ENCODE measurements at places on chromosomes 3 and 15.

GRCh38 chr3:187572441-187572840, 97.8 kb downstream of the SST start:
- no peak for DNase-seq

GRCh38 chr3:18241837-18242236, 183.3 kb downstream of the SATB1 start:
- DNase-seq: no peak

DNA sequence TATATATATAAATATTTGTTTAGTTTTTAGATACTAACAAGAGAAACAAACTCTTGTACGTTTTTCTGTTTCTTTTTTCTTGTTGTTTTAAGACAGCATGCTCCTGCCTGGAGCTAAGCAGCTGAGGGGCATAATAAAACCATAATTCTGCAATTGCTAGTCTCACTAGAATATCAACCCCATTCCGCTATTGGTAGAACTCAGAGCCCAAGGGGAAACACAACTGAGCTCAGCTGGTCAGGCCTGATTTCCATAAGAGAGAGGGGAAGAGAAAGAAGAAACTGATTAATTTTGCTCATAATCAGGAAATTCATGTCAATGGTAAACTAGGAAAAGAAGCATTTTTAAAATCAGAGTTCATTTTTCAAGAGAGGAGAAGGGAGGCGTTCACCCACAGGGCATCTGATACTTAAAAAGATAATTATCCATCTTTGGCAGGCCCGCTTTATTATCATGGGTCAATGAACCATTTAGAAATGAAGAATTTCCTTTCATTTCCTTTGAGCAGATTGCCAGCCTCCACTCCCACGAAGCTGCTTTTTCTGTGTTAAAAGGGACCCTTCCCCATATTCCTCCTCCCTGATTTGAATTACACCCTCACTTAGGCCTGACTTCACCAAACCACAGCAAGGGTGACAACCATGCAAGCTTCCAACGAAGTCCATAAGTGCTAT, 965.3 kb upstream of the CFAP20DC start:
- DNase-seq: no peak

DNA sequence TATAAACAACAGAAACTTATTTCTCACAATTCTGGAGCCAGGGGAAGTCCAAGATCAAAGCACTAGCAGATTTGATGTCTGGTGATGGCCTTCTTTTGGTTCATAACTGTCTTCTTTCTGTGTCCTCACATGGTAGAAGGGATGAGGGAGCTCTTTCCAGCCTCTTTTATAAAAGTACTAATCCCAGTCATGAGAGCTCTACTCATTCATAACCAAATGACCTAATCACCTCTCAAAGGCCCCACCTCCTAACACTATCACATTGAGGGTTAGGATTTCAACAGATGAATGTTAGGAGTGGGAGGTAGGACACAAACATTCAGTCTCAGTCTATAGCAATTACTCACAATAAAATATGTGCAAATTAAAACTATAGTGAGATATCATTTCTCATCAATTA, 50.1 kb upstream of the UBE2E2 start:
- DNase-seq: no peak

GRCh38 chr15:90890839-90891238, 6.5 kb downstream of the FES start:
- no peak for DNase-seq

GRCh38 chr3:167673221-167673620, 19.5 kb upstream of the WDR49 start:
- DNase-seq: no peak

GRCh38 chr3:12501360-12502020, 17.2 kb downstream of the TSEN2 start:
- peak; percentile 62 for DNase-seq

DNA sequence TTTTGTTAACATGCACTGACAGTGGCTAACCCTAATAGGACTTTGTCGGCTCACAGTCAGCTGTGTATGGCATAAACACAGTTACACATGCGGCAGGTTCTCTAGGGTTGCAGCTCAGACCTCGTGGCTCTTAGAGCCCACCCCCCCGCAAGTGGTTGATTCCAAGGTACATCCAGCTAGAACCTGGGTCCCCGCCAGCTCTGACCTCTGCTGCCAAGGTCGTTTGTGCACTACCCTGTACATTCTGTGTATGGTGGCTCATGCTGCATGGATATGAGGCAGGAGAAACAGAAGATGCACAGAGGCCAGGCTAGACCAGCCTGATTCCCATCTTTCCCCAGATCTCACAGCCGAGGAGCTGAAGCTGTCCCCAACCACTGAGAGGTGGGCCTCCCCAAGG, 25.9 kb downstream of the PRR20G start:
- DNase-seq: no peak

DNA sequence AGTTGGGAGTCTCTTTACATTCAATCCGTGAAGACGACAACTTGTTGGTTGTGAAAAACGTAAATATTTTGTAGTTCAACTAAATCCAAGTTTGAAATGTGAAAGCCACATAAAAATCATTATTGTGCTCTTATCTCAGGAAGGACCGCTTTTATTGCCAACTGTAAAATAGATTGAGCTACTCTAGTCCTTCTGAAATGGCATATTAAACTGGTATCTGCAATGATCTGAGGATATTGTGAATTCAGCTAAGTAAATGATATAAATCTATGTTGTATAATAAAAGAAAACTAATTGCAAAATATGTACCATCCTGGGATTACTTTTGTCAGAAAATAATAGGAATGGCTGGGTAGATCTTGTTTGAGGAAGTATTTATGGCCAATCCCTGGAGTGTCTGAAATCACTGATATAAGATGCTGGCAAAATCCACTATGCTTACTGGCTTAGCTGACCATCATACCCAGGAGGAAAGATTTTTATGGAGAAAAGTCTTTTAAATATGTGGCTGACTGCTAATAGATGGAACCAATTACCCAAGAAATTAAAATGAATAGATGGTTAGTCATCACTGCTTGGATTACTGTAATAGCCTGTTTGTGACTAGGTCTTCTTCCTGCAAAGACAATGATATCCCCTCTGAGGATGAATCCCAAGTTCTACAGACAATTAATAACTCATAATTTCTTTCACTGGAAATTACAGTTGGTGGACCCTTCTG, 191.8 kb downstream of the SEMA6D start:
- DNase-seq: no peak

DNA sequence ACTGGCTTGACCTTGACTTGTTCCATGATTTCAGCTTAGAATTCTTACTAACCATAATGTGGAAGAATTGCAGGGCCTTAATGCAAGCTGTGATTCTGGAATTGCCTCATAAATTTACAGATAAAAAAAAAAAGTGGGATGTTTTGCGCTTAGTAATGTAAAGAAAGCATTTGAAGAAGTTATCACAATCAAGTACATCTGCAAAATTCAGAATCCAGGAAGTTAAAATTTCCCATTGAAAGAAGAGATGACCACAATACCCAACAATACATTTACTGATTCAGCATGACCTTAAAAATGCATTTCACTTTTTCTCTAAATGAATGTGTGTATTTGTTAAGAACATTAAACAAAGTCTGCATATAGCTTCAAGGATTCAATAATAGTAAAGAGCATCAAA, 65.1 kb upstream of the CCNL1 start:
- DNase-seq: no peak

- DNase-seq: peak; percentile 67
Observed at GRCh38 chr3:99859825-99860224, 42.2 kb downstream of the CMSS1 start.

- DNase-seq: no peak
Observed at GRCh38 chr15:22907161-22907950, 68.9 kb downstream of the NIPA2 start.

DNA sequence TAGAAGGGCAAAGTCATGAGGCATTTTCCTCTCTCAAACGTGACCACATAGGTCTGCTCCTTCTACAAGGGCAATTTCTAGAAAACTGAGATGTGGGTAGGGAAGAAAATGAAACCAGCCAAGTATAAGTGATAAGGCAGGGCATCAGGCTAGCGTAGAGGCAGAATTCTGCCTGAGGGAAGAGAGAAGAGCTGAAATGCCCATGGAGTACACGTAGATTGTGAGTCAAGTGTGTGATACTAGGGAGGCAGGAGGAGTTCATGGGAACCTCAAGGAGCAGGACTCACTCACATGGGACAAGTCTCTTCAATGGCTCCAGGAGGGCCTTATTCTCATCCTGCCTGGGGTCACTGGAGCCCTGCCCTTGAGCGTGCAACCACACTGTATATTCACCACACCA, 34.9 kb upstream of the PPP4R2 start:
- DNase-seq: no peak

GRCh38 chr3:65344444-65344843, 656.6 kb upstream of the ADAMTS9 start:
- no peak for DNase-seq

- DNase-seq: peak; percentile 78
Observed at GRCh38 chr3:113249111-113249510, 37.8 kb downstream of the BOC start.

DNA sequence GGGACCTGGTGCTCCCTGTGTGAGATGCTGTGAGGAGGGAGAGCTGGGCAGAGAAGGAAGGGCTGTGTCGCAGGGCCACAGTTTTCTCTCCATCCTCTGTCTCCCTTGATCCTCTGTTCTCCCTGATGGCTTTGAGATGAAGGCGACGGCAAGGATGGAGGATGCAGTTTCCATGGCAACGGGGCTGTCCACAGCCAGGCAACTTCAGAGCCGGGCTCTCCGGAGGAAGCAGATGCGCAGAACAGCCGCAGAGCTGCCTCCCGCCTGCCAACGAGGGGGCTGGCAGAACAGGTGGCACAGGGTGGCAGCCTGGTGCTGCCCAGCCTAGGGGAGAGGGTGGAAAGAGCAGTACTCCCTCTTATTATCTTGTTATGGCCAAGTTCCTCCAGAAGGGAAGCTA, 9.9 kb upstream of the GRM2 start:
- no peak for DNase-seq

GRCh38 chr3:100046986-100047385, 67.3 kb downstream of the FILIP1L start:
- no peak for DNase-seq

- DNase-seq: no peak
Observed at GRCh38 chr15:100311833-100312476, 29.8 kb downstream of the ADAMTS17 start.

- DNase-seq: no peak
Observed at GRCh38 chr3:54008099-54008498, 114.3 kb upstream of the CACNA2D3 start.

DNA sequence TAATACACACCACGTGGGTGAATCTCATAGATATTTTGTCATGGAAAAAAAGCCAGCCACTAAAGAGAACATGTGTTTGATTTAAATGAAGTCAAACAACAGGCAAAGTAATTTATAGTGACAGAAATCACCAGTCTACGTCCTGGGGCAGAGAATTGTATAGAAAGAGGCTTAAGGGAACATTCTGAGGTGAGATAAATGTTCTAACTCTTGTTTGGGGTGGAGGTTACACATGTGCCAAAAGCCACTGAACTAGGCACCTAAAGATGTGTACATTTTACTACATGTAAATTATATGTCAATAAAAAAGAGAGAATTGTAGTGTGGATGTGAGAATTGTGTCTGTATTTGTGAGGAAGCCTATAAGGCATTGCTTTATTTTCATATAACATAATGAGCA, 184.9 kb downstream of the NEK10 start:
- no peak for DNase-seq

GRCh38 chr3:131172502-131173200, 146.0 kb downstream of the NEK11 start:
- DNase-seq: no peak

DNA sequence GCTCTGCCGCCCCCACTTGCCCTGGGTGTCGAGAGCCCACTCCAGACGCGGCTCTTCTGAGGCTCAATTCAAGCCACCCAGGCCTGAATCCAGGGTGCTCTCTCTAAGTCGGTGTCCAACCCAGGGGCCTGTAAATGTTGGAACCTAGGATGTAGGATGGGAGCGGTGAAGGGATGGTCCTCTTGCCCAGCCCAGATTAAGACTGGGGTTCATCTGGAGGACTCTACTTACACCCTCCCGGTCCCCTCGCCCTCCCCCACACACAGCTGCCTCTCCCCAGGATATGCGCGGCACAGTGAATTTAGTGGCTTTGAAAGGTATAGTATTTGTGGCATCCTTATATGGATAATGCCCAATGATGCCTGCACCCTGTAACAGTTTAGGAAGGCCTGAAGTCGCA, 822 bp upstream of the FBN1 start:
- no peak for DNase-seq

DNA sequence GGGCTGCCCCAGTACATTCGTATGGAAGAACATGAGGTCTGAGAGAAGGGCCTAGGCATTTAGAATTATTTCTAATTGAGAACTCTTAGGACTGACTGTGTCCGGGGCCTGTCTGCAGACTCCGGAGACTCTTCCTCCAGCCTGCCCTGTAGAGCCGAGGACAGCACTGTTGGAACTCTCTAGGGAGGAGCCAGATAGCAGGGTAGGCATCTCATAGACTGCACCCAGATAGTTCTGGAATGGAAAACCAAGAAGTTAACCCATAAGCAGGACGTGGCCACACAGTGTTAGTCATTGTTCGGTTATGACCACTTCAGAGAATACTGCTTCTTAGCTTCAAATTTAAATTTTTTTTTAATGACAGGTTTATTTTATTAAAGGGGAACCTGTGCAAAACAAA, 59.5 kb downstream of the SNRK start:
- no peak for DNase-seq

GRCh38 chr3:25355998-25356397, 72.1 kb upstream of the RARB start:
- no peak for DNase-seq

DNA sequence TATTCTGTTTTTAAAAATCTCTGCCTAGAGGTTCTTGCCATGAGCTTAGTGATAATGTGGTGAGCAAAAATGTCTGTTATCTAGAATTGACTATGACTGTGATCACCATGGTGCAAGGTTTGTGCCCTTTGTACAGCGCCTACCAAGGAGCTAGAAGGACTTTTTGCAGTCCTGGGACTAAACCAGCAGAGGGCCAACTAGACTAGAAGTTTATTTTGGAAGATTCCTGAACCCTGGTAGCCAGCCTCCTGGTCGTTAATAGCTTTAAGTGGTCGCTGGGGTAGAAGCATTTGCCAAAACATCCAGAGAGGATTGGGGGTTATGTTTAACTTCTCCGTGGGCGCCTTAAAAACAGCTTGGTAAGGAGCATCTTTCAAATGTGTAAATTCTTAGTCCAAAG, 7.8 kb downstream of the SCG5 start:
- no peak for DNase-seq

DNA sequence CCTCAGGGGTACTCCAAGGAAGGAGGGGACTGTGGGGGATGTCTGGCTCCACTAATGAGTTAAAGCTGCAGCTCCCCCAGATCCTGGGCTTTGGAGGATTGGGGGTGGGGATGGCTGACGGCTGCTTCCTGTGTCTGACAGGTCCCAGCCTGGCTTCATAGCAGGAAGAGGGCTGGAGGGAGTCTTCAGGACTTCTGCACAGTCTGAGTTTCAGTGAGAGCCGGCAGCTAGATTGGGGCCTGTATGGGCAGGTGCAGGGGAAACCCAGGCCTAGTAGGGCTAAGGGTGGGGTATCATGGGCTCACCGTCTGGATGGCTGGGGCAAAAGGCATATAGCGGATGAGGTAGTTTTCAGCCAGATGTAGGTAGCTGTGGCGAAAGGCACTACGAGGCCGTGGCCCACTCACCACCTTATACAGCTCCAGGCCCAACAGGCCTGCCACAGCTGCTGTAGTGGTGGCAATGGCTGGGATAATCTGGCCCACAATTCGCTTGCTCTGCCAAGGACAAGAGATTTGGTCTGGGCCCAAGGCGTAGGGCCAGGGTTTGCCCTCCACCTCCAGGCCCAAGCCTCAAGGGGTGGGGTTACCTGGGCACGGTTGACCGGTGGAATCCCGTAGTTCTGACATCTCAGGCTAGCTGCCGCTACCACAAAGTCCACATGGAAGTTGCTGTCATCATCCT, 4.5 kb downstream of the INKA1 start:
- DNase-seq: no peak

Data from HFF-Myc (cell line).